ENCODE measurements at places on chromosomes 4 and X. TPM values are rescaled to one million over a fixed set of nuclear protein-coding genes. Genes with fewer than 3 reads are reported as not detected.

- no peaks in the 10 kb centered on the region for H3K4me1 ChIP-seq
- peak within 1 kb of the TSS; percentile 56 for H3K4me3 ChIP-seq
- peak; percentile 9 for DNase-seq
- H3K36me3 ChIP-seq = no peaks in the 10 kb centered on the region
These were observed at the start of gene TRAM1L1 for GRCh38 chr4:117084866-117085701. Gene TRAM1L1, minus strand, starts transcription at chr4:117085576. Its CDS starts 183 bp downstream, at chr4:117085393.

Gene NPNT
- 0.14 TPM for total RNA-seq

DNA sequence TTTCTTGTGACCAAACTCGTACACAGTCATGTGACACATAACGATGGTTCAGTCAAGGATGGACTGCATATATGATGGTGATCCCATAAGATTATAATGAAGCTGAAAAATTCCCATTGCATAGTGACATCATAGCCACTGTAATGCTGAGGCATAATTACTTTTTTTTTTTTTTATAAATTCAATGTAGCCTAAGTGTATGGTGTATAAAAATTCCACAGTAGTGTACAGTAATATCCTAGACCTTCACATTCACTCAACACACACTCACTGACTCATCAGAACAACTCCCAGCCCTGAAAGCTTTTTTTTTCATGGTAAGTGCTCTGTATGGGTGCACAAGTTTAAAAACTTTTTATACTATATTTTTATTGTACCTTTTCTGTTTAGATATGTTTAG, 105.0 kb downstream of the AREG start:
- H3K27me3 ChIP-seq = no peaks in the 10 kb centered on the region
- no peaks in the 10 kb centered on the region for H3K4me1 ChIP-seq
- no peaks in the 10 kb centered on the region for H3K36me3 ChIP-seq

DNA sequence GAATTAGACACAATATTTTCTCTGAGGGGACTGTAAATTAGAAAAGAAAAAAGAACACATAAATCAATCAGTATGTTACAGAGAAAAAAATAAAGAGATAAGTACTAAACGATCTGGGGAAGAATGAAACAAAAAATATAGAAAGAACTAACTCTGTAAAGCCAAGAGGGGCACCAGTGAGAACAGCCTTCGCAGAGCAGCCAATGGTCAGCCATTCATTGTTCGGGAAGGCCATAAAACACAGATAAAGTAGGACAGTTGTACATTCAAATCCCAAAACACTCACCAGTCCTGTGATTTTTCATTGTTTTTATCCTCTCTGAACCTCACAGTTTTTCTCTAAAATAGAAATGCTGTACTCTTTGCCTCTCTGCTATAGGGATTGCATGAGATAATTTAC, 127.9 kb downstream of the NEK1 start:
- H3K27me3 ChIP-seq = no peaks in the 10 kb centered on the region
- no peak for DNase-seq
- no peak overlapping the region for H3K27ac ChIP-seq
- H3K36me3 ChIP-seq = no peaks in the 10 kb centered on the region

Gene SOX3
- total RNA-seq = not detected

DNA sequence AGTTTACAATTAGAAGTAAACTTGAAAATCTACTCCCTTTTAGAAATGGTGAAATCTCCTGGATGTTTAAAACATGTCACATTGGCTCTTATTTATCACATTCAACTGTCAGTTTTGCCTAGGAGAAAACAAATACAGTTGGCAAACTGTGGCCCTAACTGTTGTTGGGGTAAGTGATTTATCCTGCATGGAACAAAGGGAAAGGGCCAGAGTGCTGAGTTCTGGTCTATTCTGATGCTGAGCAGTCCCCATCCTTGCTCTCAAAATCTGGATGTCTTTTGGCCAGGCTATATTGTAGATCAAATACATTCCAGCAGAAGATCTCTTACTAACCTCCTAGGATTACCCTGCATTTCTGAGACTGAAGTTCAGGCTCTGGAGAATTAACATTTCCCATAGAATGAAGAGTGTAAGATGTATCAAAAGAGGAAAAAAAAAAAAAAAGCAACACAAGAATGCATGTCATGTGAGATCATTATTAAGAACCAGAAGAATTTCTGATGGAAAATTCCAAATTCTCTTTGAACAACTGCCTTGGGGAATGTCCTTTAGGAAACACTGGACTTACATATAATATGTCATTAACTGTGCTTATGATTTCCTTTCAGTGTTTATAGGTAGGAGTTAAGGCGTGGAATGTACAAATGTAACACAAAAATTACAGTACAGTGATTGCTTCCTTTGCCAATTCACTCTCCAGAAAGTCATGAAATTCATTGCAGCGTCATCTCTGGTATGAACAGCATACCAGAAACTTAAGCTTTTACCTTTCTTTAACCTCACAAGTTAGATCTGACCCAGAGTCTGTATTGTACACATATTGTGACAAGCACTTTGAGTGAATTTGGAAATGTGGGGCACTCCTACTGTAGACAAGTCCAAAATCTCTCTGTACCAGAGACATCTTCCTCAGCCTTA, 1012.5 kb upstream of the LCORL start:
- no peaks in the 10 kb centered on the region for H3K36me3 ChIP-seq
- DNase-seq = no peak
- H3K4me3 ChIP-seq = no peak overlapping the region
- H3K27ac ChIP-seq = no peak overlapping the region

DNA sequence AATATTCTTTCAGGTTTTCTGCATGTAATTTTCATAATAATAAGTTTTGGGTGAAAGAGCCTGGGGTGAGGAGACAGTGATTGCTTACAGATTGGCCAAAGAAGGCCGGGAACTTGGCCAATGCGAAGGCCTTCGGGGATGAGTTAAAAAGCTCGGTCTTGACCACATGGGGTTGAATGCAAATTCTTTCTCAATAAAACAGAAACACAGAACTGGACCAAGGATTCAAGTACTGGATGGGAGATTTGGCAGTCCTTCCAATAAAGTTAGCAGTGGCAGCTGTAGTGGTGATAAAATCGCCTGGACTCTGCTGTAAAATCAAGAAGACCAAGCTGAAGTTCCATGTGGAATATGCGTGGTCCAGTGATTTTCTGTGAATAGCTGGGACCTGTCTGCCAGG, 282.2 kb upstream of the KLF3 start:
- peaks cover 4% of the 10 kb centered on the region for H3K27me3 ChIP-seq
- H3K27ac ChIP-seq = no peak overlapping the region
- no peaks in the 10 kb centered on the region for H3K36me3 ChIP-seq
- no peaks in the 10 kb centered on the region for H3K4me1 ChIP-seq
- H3K4me3 ChIP-seq = no peak overlapping the region

GRCh38 chrX:118579417-118579816, 83.8 kb downstream of the DOCK11 start:
- H3K4me3 ChIP-seq = no peak overlapping the region
- H3K4me1 ChIP-seq = no peaks in the 10 kb centered on the region
- H3K27me3 ChIP-seq = no peaks in the 10 kb centered on the region
- H3K36me3 ChIP-seq = peaks cover 38% of the 10 kb centered on the region

DNA sequence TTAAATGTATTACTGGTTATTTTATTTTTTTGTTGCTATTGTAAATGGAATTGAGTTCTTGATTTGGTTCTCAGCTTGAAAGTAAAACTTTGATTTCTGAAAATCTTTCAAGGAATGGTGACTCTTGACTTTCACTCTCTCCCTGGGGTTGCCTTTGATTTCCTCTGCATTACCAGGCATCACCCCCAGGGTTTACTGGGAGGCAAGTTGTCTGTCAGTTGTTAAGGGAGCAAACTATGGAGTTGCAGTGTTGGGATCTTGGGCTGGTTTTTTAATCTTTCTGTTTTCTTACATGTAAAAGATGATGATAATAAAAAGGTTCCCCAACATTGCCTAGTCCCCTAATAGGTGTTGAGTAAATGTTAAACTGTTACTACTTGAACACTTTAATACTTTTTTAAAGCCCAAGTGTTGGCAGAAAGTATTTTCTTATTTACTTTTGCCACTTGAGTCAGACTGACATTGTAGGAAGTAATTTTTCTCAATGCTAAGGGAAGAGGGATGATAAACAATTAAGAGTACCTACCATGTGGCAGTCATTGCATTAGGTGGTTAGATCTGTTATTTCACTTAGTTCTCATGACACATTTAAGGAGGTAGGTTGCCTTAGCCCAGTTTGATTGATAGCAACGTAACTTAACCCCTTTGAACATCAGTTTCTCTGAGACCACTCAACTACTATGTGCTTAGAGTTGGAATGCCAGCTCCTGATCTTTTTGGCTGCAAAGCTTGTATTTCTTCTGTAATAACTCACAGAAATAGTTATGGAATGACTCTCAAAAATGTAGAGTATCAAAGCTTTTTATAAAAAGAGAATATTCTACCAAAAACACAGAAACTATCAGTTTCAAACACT, 67.1 kb downstream of the DCLK2 start:
- H3K36me3 ChIP-seq = no peaks in the 10 kb centered on the region
- H3K4me3 ChIP-seq = no peak overlapping the region
- no peak for DNase-seq
- no peak overlapping the region for H3K27ac ChIP-seq
- H3K27me3 ChIP-seq = peaks cover 2% of the 10 kb centered on the region
- H3K4me1 ChIP-seq = peaks cover 3% of the 10 kb centered on the region

- peak overlapping the region; percentile 15 for H3K4me3 ChIP-seq
- no peak for DNase-seq
- H3K27me3 ChIP-seq = peaks cover 10% of the 10 kb centered on the region
- H3K36me3 ChIP-seq = peaks cover 6% of the 10 kb centered on the region
These were observed 107.6 kb downstream of the DCTD start for GRCh38 chr4:182809417-182810102.

Gene FSTL5
- total RNA-seq = not detected

Gene FAM156A
- total RNA-seq = 26.2 TPM

DNA sequence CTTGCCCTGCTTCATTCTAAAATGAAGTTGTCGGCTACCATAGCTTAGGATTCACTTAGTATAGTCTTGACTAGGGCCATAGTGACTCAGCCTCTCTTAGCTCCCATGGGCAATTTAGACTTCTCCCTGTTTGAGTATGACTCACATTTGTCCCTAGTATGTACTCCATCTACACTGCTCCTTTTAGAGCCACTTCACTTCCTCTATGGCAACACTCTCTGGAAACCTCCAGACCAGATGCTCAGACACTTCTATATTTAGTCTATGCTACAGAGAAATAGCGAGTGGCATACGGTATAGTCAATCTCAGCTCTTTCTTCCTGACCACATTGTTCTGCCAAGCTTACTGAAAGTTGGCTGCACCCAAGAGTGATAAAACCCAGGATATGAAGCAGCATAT, 11.2 kb downstream of the MEPE start:
- H3K36me3 ChIP-seq = no peaks in the 10 kb centered on the region
- H3K4me1 ChIP-seq = peaks cover 3% of the 10 kb centered on the region
- peaks cover 49% of the 10 kb centered on the region for H3K27me3 ChIP-seq
- H3K4me3 ChIP-seq = no peak overlapping the region
- DNase-seq = no peak
- H3K27ac ChIP-seq = no peak overlapping the region

GRCh38 chr4:104641418-104641817, 146.7 kb upstream of the CXXC4 start:
- no peaks in the 10 kb centered on the region for H3K4me1 ChIP-seq
- no peak for DNase-seq
- no peak overlapping the region for H3K27ac ChIP-seq

DNA sequence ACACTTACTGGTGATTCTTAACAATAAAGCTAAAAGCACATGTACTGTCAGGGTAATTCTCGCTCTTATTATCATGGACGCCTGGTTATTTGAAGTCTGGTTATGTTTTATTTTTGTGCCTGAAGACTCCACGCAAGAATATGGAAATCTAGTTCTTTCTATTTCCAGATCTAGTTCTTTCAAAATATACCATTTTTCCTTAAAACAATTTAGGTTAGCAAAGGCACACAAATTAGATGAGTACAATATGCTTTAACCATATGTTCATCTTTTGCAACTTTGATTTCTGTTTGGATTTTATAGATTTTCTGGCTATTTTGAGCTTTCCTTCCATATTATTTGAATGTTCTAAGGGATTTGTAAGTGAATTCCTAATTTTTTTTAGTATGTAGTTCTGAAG, 1783.1 kb downstream of the PCDH7 start:
- H3K36me3 ChIP-seq = no peaks in the 10 kb centered on the region
- H3K27ac ChIP-seq = no peak overlapping the region
- DNase-seq = no peak
- H3K4me1 ChIP-seq = no peaks in the 10 kb centered on the region
- H3K27me3 ChIP-seq = no peaks in the 10 kb centered on the region

Gene TEX13B
- not detected for total RNA-seq

- no peak overlapping the region for H3K27ac ChIP-seq
- no peaks in the 10 kb centered on the region for H3K27me3 ChIP-seq
- no peaks in the 10 kb centered on the region for H3K4me1 ChIP-seq
- H3K36me3 ChIP-seq = no peaks in the 10 kb centered on the region
- no peak for DNase-seq
These were observed 253.7 kb upstream of the ANXA10 start for GRCh38 chr4:167838686-167839085.

DNA sequence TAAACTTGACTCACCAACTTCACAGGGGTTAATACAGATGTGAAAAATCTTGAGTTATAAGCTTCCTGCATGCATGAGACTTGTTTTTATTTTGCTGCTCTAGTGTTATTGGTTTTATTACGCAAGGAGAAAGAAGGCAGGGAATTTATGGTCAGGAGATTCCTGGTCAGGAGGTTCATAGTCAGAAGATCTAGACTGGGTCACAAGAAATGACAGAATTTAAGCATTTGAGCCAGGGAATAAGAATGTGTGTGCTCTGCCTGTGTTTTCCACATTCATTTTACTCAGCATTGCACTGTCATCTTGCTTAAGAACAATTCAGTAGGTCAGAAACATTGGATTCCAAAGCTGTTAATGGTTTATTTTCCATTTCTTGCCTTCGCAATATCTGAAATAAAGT, 2522.1 kb downstream of the ARAP2 start:
- H3K27me3 ChIP-seq = no peaks in the 10 kb centered on the region
- H3K4me3 ChIP-seq = no peak overlapping the region
- H3K36me3 ChIP-seq = no peaks in the 10 kb centered on the region
- no peak for DNase-seq
- no peak overlapping the region for H3K27ac ChIP-seq

- H3K36me3 ChIP-seq = peaks cover 13% of the 10 kb centered on the region
- H3K4me3 ChIP-seq = peak overlapping the region; percentile 5
- H3K27ac ChIP-seq = peak overlapping the region; percentile 60
- H3K4me1 ChIP-seq = peaks cover 43% of the 10 kb centered on the region
- H3K27me3 ChIP-seq = no peaks in the 10 kb centered on the region
- DNase-seq = no peak
These were observed 25.5 kb downstream of the MOB1B start for GRCh38 chr4:70927502-70928137.

Gene TMEM150C
- total RNA-seq = not detected

DNA sequence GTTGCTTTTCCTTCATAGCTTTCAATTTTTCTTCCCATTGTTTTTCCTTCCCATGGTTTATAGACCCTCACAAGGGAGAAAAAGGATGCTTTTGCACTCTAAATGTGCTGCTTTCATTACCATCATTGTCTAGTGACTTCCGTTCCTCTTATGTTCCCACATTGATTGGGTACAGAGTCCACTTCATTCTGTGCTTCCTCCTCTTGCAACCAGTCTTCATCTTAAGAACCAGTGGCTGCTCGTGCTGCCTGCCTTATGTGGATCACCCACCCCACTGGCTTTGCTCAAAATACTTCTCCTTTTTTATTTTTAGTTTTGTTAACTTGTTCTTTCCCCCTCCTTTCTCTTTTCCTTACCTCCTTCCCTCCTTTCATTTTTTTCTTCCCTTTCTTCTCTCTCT, 76.5 kb upstream of the BOD1L1 start:
- H3K27me3 ChIP-seq = no peaks in the 10 kb centered on the region
- H3K27ac ChIP-seq = no peak overlapping the region

Gene S100G
- not detected for total RNA-seq

Gene OPHN1
- total RNA-seq = 0.21 TPM

GRCh38 chrX:41108463-41109205, 23.4 kb downstream of the USP9X start:
- DNase-seq = no peak
- H3K27me3 ChIP-seq = no peaks in the 10 kb centered on the region
- H3K36me3 ChIP-seq = peaks cover 5% of the 10 kb centered on the region
- no peak overlapping the region for H3K4me3 ChIP-seq
- no peak overlapping the region for H3K27ac ChIP-seq
- H3K4me1 ChIP-seq = peaks cover 32% of the 10 kb centered on the region

All from activated T-helper 2 cell treated with anti-CD3 and anti-CD28 coated beads, Interferon-gamma antibody, Interleukin-2, Interleukin-4, amounts not matched to agents 10 μg/mL and 5 μg/mL and 100 μg/mL, durations not matched to agents 14 hours and 24 hours and 36 hours (primary cell).